ENCODE measurements at places on chromosomes 13 and 19. TPM values are rescaled to one million over a fixed set of nuclear protein-coding genes. Genes with fewer than 3 reads are reported as not detected.

GET3 gene
- polyA plus RNA-seq, result 72.3 TPM

- DNase-seq, result no peak
These were observed 17.5 kb downstream of the IZUMO4 start for GRCh38 chr19:2114218-2114617.

- no peak for DNase-seq
These were observed 388.4 kb downstream of the NDFIP2 start for GRCh38 chr13:79869326-79869725.

- no peak for DNase-seq
These were observed 67.4 kb upstream of the CLDN10 start for GRCh38 chr13:95485045-95485517.

DNA sequence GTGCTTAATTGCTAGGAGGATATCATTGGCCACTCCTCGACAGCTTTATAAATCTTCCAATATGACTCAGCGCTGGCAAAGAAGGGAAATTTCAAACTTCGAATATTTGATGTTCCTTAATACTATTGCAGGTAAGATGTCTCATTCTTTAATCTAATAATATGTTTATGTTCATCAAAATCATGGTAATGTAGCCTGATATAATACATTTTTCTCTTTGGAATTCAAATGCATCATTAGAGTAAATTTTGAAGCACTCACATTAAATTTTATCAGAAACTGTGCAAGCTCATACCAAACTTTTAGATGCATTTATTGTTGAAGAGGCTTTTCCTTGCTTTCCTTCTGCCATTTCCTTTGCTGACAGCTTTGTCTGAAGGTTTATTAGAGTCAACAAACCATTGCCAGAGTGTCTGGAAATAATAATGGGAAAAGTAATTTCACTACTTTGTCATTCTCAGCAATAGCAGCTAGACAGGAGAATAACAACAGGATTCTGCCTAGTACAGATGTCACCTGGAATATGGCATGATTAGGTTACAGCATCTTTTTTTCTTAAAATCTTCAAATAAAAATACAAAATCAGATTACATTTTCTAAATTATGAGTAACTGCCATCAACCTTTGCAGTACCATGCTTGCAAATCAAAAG lies 78.6 kb upstream of the MAB21L1 start:
- DNase-seq, result no peak

DNA sequence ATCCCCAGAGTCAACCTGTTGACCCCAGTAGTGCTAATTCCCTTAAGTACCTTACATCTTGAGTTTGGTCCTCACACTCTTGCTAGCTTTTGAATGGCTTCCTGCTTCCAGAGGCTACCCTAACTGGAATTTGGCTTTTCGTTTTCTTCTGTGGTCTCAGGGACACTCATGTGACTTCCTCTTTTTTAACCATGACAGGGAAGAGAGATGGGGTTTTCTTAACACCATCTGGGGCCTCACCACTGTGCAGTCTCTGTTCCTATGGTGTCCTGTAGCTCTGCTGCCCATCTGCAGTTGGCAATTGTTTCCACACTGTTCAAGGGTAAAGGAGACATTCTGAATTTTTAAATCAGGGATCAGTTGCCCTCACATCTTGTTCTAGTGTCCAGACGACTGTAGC lies 66.7 kb downstream of the SLC10A2 start:
- DNase-seq, result no peak

CGB1 gene
- polyA plus RNA-seq, result not detected

- DNase-seq, result no peak
These were observed 1060.4 kb downstream of the EFNB2 start for GRCh38 chr13:105474983-105475610.

C13orf46 gene
- 1.8 TPM for polyA plus RNA-seq

CLEC11A gene
- 9.4 TPM for polyA plus RNA-seq

- peak; percentile 9 for DNase-seq
These were observed 13.3 kb upstream of the LEUTX start for GRCh38 chr19:39765091-39766076.

ZBTB45 gene
- 3.5 TPM for polyA plus RNA-seq
